ENCODE measurements at places on chromosomes 3 and 15.

DNA sequence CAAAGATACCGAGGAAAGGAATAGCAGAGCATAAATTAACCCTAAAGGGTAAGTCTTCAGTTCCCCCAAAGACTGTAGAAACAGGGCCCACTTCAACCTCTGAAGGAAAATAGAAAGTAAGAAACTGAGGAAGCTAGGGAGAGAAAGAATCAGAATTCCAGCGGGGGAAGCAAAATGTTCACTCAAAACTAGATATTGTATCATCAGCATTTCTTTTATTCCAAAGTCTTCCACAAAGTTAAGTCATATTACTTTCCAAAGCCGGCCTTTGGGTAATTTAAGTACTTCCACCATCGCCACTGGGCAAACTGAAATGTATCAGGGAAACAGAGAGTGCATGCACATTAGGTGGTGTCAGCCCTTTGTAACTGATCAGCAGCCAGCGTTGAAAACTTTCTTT, 88.3 kb downstream of the RSL24D1 start:
- DNase-seq = no peak

DNA sequence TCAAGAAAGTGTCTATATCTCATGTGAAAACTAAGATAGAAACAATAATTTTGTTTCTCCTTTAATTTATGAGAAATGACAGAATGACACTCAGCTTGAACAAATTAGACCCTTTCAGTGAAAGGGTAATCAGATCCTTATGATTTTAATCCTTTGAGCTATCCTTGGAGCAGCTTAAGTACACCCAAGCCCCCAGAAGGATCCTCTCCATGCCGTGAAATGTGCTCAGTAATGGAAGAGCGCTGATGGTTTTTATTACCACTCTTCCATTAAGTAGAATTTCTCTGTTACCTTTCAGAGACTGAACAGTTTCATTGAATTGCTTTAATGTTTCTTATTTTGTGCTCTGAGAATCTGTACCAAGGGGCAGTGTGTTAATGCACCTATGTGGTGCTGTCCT, 54.3 kb downstream of the HMG20A start:
- DNase-seq = no peak

DNA sequence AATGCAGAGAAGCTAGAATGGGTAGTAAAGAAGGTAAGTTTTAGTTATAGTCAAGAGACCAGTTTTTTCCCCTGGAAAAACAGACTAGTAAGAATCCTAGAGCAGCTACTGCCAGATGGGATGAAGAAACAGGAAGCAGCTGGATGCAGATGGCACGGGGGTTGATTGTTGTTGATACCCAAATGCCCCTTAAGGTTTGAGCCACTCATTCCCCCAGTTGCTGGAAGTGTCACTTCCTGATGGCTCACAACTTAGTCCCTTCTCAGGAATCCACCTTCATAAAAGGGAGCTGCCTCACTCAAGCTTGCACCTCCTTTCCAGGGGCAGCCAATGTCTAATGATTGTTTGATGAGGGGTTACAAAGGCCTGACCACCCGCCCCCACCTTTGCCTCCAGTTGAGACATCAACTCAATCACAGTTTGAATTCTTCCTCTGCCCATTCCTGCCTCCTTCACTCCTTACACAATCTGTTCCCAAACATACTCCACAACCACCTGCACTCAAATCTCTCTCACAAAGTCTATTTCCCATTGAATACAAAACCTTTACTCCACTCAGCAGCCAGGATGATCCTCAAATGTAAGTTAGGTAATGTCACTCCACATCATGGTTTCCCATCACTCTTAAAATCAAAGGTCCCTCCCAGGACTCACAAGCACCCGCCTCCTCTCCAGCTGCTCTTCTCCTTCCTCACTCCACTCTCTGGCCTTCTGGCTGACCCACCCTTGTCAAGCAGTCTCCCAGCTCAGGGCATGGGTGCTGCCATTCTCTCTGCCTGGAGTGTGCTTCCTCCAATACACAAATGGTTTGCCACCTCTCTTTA, 450.1 kb upstream of the THBS1 start:
- DNase-seq = no peak

GRCh38 chr15:47768735-47769134, 51.4 kb downstream of the SEMA6D start:
- DNase-seq = no peak

GRCh38 chr3:128845119-128845777, 34.2 kb upstream of the ACAD9 start:
- no peak for DNase-seq

GRCh38 chr3:125067225-125067624, 11.4 kb upstream of the HEG1 start:
- no peak for DNase-seq

DNA sequence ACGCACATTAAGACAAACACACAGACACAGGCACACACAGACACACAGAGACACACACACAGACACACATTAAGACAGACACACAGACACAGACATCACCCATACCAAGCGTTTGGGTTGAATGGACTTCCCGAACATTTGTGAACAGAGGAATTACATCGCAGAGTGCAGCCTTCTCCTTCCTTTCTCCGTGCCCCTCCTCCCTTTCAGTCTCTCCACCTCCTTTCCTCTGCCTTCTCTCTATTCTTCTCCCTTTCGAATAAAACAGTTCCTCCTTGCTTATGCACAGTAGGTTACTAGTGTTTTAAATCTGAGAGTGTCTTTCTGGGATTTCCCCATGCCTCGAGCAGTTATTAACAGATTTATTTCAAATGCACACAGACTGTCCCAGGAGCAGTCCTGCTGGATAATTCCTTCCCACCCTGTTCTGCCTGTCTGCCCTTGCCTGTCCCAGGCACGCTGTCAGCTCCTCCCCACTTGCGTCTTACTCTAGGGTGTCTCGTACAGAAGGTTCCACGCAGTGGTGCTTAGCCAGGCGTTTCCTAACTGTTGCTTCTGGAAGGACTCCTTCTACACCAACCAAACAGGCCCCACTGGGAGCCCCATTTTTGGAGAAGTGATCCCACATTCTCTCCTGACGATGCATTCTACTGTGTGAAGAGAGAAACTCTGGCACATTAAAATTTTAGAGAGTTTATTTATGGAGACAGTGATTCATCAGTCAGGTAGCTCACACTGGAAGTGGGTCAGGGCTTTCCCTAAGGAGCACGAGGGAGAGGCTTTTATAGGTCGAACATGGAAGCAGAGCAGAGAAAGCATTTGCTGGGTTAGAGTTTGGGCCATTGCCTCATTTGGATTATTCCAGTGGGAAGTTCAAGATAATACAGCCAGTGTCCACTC, 163.8 kb downstream of the SV2B start:
- DNase-seq = no peak

DNA sequence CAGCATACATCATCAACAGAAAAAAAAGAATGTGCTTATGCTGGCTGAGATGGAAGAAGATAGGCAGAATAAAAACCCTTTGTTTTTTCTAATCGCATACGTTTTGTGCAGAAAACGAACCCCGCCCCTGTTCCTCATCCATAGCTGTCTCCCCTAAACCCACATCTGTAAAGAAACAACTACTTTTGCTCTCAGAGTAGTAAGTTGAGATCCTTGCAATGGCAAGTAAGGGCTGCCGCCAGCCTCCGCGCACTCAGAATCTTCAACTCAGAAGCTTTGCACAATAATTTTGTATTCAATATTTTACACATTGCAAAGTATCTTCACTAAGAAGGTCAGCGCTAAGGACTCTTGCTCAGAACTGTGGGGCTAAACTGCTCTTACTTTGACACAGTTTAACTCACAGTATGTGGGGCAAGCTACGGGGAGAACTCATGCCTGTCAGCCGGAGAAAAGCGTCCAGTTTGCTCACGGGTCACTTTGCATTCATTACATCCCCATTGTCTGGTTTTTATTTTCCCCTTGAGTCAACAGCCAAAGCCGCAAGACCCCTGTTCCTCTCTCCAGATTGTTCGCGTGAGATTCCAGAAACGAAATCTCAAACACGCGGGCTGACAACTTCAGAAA, 1.0 kb downstream of the LYSMD4 start:
- DNase-seq = no peak

GRCh38 chr3:72355168-72355567, 493.1 kb downstream of the SHQ1 start:
- no peak for DNase-seq

- peak; percentile 92 for DNase-seq
Measured at GRCh38 chr15:92617549-92618520, 37.7 kb downstream of the FAM174B start.

GRCh38 chr3:184874709-184875644, 63.0 kb downstream of the VPS8 start:
- no peak for DNase-seq

DNA sequence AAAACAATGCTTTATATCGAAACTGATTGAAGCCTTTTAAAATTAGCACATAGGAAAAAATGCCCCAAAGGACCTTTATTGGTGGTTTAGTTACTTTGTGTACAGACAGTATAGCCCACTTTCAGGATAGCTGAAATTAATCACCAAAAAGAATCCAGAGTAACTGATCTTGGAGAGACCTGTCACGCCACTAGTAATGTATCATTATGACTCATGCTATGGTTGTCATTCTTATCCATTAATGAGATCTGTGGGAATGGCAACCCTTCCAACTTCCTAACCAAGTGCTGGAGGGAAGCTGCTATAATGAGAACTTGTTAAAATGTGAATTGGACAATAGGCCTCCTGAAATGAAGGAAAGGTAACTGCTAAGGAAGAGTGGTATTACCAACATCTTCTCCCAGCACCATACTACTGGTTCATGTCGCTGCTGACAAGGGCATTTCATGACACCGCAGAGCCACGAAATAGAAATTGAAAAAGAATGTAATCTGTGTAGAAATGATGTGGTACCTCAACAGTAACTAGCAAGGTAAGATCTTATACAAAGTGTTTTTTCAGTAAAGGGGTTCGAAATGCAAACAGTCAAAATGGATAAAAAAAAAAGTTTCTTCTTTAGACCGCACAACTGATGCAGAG, 7.1 kb upstream of the EMC4 start:
- DNase-seq = no peak

GRCh38 chr3:170465955-170466354, 47.3 kb downstream of the CLDN11 start:
- DNase-seq = peak; percentile 28

GRCh38 chr3:111667621-111668239, 72.6 kb upstream of the ZBED2 start:
- DNase-seq = no peak

- peak; percentile 76 for DNase-seq
Measured at GRCh38 chr3:34683851-34684250, 885.4 kb downstream of the PDCD6IP start.

- DNase-seq = no peak
Measured at GRCh38 chr3:62872318-62872717, 2.9 kb downstream of the CADPS start.

GRCh38 chr3:184570489-184570888, 8.9 kb downstream of the EPHB3 start:
- no peak for DNase-seq

DNA sequence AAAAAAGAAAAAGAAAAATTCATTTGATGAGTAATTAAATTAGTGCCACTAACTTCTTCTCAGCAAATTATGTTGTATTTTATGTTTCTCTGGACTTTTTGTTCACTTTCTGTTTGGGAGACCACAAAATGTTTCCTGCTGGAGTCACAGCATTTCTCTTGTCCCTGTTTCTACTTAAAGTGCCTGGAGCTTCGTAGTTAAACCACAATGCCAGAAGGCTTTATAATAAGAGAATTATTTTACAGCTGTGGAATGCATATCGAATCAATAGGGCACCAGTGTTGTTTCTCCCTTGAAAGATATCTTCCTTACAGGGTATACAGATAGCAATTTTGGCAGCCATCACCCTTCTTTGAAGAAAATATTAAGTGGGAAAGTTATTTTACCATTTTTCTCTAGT, 3.2 kb downstream of the DTWD1 start:
- DNase-seq = no peak

DNA sequence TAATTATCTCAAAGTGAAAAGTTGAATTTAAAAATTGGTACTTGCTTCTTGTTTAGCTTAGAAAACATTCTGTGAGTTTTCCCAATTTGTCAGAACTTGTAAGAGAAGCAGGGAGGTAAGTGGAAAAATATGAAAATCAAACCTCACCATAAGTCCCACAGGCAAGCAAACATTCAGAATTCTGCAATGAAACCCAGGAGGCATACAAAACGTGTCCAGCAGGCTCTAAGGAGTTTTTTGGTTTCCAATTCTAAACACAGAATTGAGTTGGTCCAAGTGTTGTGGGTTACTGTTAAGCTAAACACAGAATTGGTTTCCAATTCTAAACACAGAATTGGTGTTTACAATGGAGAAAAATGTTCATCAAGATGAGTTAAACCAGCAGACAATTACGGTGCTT, 27.1 kb upstream of the ACKR4 start:
- DNase-seq = no peak

GRCh38 chr3:13013994-13014754, 59.1 kb downstream of the IQSEC1 start:
- DNase-seq = no peak

- DNase-seq = no peak
Measured at GRCh38 chr15:66389859-66390381, 3.2 kb downstream of the MAP2K1 start.

DNA sequence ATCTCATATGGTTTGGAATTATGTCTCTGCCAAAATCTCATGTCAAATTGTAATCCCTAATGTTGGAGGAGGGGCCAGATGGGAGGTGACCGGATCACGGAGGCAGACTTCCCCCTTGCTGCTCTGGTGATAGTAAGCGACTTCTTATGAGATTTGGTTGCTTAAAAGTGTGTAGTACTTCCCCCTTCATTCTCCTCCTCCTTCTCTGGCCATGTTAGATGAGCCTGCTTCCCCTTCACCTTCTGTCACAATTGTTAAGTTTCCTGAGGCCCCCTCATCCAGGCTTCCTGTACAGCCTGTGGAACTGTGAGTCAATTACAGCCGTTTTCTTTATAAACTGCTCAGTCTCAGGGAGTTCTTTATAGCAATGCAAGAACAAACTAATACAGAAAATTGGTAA, 51.1 kb downstream of the NEDD4 start:
- DNase-seq = no peak

DNA sequence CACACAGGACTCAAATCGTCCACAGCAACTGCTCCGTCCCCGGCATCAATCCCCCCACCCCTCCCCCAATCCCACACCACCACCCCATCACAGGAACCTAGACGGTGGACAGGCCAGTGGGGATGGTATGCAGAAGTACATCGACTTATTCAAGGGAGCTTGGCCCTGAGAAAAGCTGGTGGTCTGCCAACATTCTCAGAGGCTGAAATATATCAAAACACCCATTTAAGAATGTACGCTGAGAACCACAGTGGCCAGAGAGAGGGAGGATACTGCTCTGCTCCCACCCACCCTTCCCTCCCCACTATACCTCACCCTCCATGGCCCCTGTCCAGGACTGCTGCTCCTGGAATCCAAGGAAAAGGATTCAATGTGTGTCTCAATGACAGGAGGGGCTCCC, 12.4 kb upstream of the USP3 start:
- DNase-seq = no peak

All from stomach (tissue), 19 donors.